ENCODE measurements at places on chromosomes 5 and 9.

- DNase-seq = no peak
Measured at GRCh38 chr5:17156463-17156862, 61.0 kb upstream of the BASP1 start.

- DNase-seq = no peak
Measured at GRCh38 chr9:92538541-92538940, 2.8 kb upstream of the ECM2 start.

GRCh38 chr5:134171972-134172371 lies 4.8 kb downstream of the SKP1 start:
- DNase-seq = no peak

DNA sequence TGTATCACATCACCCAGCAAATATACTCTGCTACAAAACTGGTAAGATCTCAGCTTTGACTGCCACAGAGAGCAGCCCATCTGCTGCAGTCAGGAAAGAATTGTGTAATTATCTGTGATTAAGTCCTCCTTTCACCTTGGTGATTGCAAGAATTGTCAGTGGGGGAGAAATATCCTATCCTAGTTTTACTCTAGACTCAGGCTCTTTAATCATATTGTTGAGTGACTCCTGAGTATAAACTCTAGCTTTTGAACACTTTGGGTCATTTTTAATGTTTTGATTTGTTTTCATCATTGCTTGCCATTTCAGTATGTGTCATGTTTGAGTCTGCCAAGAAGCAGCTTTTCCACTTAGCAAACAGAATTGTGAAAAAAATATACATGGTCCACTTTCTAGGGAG lies 32.1 kb downstream of the VCAN start:
- no peak for DNase-seq

- DNase-seq = peak; percentile 6
Measured at GRCh38 chr5:149422366-149423048, 43.4 kb upstream of the IL17B start.

DNA sequence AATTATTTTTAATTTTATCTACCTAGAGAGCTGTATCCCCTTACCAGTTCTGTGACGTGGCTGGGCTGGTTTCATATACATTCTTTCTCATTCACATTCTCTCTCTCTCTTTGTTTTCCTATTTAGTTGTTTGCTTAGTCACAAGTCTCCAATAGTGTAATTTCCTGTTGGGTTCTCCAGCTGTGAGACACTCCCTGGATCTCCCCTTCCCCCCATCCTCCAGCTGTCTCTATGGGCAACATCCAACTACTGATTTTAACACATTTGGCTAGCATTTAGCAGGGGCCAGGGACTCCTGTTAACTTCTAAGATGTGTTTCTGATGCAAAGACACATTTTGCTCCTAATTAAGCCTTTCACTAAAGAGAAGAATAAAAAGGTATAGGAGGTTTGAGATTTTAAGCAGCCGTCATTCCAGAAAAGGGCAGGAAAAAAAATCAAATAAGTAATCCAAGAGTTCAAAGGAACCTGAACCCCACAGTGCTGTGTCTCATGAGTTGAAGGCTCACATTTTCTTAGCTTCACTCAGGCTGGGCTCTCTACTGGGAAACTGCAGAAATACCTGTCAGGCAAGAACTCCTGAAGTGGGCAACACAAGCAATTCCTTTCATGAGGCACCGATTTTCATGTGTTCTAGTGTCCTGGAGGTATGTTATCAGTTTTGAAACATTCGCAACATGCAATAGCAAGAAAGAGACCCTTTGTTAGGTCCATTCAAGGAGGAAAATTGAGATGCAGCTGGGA lies 198.7 kb upstream of the C9orf72 start:
- DNase-seq = no peak

DNA sequence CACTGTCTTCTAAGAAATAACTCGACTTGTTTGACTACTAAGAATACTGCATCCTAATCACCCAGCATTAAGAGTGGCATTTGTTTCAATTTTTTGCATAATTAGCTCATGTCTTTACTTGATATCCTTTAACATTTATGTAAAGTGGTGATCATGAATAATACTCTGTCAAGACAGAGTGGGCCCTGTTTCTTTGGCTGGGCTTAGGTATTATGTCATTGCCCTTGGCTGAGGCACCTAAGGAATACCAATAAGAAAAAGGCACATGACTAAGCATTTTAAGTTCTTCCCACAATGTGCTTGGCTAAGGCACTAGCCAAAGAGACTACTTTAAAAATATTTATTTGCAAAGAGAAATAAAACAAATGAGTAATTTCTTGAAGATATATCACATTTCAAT lies 308.1 kb downstream of the CTNND2 start:
- DNase-seq = no peak

DNA sequence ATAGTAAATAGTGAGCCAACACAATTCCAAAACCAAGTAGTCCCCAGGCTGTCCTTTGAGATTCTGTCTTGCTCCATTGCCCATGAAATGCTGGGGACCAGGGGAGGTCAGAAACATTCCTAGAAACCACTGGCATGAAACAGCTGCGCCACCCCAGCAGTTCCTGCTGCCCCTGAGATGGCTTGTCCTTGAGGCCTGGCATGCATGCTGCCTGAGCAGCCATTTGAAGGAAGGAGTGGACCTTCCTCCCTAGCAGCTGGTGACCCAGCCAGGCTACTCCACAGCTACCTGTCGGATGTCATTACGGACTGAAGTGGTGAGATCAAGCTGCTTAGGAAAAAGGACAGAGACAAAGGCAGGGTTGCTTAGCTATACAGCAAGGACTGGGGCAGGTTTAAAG lies 260.6 kb downstream of the DENND1A start:
- no peak for DNase-seq

DNA sequence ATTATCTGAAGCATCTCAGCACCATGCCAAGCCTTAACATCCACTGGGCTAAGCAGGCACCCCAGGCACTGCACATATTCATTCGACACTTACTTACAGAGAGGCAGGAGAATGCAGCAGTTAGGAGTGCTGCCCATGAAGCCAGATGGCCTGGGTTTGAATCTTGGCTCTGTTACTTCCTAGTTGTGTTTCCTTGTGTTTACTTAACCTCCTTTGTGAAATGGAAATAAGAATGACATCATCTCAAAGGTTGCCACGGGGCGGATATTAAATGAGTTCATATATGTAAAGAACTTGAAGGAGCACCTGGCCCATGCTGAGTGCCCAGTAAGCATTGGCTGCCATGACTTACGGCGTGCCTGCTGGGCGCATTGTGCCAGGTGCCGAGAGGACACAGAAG lies 565.2 kb downstream of the CDK5RAP2 start:
- no peak for DNase-seq

DNA sequence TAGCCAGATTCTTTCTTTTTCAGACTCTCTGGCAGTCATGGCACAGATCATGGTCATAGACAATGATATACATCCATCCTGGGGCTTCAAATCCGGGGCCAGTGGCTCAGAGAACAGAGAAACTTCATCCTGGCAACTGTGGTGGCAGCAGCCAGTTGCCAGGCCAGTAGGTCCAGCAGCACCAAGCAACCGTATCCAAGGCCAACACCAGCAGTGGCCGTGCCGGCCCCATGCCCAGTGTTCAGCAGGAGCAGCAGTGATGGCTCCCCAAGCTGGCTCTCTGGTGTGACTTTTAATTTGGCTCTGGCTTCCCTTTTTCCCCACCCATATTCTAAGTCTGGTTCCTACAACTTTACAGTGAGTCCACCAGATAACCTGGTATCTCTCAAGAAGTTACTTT lies 300.5 kb downstream of the DEPDC1B start:
- DNase-seq = no peak

DNA sequence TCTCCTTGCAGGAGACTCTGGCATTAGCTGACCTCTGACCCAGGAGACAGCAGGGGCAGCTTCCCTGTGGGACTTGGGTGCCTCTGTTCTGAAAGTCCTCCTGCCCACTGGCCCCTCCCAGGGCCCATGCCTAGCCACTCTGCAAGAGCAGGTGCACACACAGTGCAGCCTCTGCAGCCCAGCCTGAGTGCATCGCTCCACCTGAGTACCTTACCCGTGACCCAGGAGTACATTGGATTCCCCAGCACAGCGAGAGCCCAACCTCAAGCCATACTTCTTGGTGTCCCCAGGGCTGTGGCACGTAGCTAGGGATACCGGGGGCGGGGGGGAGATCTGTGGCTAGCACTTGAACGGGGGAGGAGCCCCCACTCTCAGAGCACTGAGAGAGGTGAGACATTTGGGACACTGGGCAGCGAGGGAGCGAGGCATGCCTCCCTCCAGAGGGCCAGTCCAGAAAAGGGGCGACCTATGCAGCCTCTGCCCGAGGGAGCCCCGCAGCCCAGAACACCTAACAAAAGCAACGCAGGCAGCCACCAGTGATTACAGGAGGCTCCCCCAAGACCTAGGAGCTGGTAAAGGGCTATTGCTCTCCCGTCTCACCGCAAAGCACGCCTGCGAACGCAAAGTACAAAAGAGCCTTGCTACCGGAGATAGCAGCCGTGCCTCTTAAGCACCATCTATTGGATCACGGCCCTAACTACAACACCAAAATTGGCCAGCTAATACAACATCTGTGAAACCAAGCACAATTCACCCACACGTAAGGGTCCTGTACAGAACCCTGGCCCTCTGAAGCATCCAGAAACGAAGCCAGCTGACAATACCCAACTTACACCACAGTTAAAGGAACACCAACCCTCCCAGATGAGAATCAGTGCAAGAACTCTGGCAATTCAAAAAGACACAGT lies 826 bp upstream of the PRDM9 start:
- DNase-seq = no peak

DNA sequence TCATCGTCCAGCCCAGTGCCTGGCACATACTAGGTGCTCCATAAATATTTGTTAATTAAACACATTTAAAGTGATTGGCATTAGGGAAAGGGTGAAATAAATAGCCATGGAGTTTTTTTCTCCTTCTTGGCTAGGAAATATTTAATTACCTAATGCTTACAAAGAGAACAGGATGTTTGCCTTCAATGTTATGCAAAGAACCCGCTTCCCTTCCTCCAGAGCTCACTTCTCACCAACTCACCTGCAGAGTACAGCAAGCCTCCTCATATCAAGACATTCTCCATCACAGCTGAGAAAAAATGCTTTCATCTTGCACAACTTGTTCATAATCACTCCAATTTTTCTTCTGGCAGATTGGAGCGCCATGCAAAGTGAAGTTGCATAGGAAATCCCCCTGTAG lies 161.7 kb upstream of the STK32A start:
- no peak for DNase-seq

- DNase-seq = no peak
Measured at GRCh38 chr5:88145611-88146467, 122.8 kb downstream of the TMEM161B start.

- DNase-seq = no peak
Measured at GRCh38 chr5:1020452-1020961, 11.9 kb downstream of the NKD2 start.

DNA sequence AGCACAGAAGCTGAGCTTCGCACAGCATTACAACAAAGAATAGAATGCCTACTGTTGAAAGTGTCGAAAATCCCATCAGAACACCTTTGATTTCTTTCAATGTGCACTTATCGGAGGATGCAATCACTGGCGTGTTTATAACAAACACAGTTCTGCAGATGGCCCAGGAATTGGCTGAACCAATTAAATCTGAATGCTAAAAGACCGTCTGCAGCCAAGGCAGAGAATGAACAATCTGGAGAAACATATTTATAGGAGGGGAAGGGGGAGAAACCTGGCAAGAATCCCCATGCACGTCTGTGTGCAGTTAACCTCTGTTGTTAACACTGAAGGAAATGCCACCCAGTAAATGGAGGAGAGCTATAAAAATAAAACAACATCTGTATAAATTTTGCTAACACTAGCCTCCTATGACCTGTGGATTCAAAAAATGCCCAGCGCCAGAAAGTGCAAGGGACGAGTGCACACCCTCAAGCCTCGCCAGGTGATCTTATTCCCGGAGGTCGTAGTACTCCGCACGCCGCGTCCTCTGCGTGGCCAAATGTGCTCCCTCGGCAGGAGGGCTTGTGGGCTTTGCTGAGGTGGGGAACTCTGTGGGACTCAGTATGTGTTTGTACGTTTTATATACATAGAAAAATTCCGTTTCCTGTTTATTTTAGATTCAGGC lies 56.8 kb downstream of the PTCH1 start:
- no peak for DNase-seq

GRCh38 chr5:178644826-178645545 lies 18.1 kb upstream of the CLK4 start:
- DNase-seq = no peak

DNA sequence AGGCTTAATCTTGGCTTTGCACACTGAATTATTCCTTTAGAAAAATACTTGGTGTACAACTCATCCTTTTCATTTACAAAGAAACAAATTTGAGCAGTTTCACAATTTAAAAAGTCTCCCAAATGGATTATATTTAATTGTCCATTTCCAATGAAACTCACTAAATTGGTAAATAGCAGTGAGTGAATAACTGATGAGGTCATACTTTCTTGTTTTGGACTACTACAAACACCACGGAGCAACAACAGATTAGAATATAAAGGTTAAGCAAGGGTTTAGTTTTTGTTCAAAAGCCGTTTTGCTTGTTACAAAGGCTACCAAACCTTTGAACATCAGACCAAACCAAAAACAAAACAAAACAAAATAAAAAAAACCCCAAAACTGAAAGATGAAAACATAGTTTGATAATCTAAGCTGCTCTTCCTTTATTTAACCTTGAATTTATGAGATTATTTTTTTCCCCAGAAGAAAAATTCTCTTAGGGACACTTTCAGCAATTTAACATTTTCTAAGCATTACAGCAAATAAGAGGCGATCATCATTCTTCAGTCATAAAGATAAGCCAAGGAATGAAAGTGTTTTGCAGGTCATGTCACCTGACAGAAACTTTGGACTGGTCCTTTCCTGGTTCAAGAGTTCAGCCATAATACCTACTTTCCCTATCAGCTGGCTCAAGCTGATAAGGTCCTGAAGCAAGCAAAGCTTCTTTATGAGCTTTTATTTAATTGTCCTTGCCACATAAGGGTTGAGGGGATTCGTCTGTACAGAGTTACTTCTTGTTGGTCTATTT lies 99.7 kb upstream of the CDKN2B start:
- no peak for DNase-seq

Data from activated naive CD4-positive, alpha-beta T cell (primary cell).